ENCODE measurements at places on chromosomes 2 and 18.

DNA sequence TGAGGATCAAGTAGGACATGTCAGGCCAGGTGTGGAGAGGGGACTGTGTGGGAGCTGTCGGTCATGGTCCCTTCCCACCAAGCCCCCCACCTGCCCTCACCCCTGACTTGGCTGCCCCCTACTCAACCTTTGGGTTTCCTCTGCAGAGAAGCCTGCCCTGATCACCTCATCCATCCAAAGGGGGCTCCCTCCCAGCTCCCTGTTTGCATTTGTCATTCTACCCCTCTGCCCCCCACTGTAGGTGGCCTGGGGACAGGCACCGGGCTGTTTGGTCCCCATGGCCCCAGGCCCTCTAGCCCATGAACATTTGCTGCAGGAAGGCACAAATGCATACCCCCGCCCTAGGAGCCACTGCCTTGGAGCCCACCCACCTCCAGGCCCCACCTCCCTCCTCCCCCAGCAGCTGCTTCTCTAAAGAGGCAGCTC lies 115.0 kb downstream of the SMAD7 start:
- no peak for DNase-seq

DNA sequence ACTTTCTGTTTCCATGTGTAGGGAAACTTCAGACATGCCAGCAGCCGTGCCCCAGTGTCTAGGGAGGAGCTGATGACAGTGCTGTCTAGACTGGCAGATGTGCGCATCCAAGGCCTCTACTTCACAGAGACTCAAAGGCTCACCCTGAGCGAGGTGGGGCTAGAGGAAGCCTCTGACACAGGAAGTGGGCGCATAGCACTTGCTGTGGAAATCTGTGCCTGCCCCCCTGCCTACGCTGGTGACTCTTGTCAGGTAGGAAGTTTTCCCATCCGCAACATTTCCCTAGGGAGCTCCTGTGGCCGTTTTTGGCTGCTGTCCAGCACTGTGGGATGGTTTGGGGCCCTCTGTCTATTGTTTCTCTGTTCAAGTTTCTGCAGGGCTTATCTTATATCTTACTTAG lies 143.1 kb upstream of the TTC39C start:
- no peak for DNase-seq

DNA sequence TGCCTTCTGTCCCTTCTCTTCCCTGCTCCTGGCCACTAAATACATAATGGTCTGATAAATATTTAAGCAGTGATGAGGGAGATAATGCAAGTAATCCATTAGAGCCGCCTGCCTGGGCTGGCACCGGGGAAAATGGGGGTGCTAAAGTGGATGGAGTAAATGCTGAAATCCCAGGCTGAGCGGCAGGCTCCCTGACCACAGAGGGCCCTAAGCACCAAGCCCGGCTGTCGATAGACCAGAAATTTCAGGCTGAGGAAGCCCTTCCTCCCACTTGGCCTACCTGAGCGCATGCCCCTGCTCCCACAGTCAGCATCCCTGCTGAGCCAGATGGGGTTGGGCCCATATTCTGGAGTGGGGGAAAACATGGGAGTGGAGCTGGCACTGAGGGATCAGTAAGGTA lies 197.5 kb upstream of the SKOR2 start:
- DNase-seq, result no peak

- DNase-seq, result no peak
Measured at GRCh38 chr2:205994344-205994743, 91.6 kb downstream of the INO80D start.

GRCh38 chr18:13481820-13482617 lies 244.3 kb downstream of the FAM210A start:
- DNase-seq, result no peak

DNA sequence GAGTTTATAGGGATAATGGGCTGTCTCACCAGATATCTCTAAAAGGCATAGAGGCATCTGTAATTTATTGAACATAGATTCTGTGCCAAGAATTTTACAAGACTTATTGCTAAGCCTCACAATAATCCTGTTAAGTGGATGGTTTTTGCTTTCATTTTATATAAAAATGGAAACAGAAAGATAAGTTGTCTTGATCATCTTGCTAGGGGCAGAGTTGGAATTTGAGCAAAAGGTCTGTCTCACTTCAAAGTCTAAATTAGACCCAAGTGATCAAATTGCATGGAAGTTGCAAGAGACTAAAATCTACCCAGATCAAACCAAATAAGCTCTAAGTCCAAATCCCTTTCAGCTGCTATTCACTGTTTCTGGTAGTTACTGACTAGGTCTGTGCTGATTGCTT lies 95.3 kb upstream of the SOX11 start:
- no peak for DNase-seq

DNA sequence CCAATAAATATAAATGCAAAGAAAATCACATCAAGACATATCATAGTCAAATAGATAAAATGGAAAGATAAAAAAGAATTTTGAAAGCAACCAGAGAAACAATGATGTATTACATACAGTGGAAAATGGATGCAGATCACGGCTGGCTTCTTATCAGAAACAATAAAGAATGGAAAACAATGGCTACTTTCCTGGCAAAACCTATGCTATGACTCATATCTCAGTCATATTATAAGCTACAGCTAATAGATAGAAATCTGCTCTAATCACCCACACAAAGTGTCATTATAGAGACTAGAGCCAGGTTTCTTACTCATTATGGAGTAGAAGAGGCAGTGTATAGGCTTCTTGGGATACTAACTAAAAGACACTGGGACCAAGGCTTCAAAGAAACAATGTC lies 93.5 kb upstream of the TACR1 start:
- DNase-seq, result no peak

GRCh38 chr2:23843051-23843976 lies 83.6 kb downstream of the ATAD2B start:
- no peak for DNase-seq

- DNase-seq, result no peak
Measured at GRCh38 chr2:10475221-10475722, 27.1 kb upstream of the ODC1 start.

GRCh38 chr2:234812851-234813250 lies 139.0 kb upstream of the SH3BP4 start:
- no peak for DNase-seq

DNA sequence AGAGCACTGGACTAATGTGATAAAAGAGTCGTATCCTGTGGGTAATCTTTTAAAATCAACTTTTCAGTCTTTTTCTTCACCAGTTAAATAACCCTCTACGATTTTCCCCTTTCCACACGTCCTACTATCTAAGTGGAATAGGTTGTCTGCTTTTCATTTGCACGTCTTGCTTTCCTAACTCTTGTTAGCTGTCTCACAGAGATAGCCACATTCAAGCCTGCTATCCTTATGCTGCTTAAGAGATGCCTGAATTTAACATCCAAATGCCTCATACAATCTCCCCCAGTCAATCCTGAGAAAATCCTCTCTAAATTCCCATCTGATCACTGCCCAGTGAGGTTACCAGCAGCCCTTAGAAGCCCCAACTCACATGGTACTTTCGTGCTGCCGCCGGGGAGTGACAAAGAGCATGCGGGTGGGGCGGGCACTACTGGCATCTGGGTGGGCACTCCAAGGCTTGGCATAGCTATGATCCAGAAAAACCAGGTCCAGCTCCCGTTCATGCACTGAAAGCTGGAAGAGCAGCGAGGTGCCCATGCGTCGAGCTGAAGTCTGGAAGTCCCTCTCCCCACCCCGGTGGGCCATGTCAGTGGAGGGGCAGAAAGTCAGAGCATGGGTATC lies 1.5 kb downstream of the KANSL3 start:
- DNase-seq, result no peak

GRCh38 chr2:70546376-70546775 lies 7.2 kb downstream of the TGFA start:
- no peak for DNase-seq

DNA sequence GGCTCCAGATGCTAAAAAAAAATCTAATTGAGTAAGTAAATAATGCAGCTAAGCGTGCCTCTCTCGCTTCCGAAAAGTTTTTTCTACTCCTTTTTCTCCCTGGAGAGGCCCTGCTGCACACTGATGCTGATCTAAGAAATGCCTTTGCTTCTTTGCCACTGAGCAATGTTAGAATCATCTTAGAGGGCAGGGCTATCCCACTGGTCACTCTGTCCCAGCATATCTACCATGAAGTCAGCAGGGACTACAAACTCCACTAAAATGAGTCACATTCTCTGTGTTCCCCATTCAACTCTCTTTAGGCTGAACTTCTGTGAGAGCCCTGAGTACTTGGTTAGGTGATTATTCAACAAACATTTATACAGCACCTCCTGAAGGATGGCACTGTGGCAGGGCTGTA lies 127.6 kb upstream of the LYPD1 start:
- no peak for DNase-seq

GRCh38 chr2:171185941-171186340 lies 25.2 kb upstream of the TLK1 start:
- no peak for DNase-seq

- no peak for DNase-seq
Measured at GRCh38 chr2:45567288-45567963, 43.6 kb downstream of the SRBD1 start.

- no peak for DNase-seq
Measured at GRCh38 chr2:6972067-6972710, 55.0 kb downstream of the RNF144A start.

DNA sequence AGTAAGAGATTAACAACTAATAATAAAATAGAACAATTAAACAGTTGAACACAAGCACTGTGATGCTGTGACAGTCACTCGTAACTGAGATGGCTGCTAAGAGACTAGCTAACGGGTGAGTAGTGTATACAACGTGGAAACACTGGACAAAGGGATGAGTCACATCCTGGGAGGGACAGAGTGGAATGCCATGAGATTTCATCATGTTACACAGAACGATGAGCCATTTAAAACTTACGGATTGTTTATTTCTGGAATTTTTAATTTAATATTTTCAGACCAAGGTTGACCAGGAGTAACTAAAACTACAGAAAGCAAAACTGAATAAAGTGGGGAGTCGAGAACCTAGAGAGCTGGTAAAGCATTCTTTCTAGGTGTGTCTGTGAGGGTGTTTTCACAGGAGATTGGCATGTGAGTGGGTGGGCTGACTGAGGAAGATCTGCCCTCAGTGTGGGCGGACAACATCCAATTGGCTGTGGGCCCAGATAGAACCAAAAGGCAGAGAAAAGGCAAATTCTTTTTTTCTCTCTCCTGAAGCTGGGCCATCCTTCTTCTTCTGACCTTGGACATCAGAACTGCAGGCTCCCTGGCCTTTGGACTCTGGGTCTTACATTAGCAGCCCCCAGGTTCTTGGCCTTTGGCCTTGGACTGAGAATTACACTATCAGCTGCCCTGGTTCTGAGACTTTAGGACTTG lies 14.6 kb downstream of the TMSB10 start:
- DNase-seq, result no peak

GRCh38 chr2:46328291-46328690 lies 31.1 kb downstream of the EPAS1 start:
- no peak for DNase-seq

DNA sequence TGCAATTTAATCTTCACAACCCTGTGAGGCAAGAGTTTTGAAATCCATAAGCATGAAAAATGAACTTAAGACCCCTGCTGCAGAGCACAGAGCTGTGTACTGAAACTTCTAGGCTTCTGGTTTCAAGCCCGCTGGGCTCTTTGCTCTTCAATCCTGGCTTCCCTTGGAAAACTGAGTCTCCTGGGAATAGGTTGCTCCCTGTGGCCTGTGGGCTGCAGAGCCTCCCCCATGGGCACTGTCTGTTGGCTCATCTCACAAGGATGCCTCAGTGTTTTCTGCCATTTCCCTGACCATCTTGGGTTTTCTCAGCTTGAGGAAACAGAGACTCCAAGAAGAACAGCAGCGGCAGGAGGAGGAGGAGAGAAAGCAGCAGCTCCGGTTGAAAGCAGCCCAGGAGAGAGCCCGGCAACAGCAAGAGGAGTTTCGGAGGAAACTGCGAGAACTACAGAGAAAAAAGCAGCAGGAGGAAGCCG lies 44.5 kb downstream of the SUMO1 start:
- DNase-seq, result no peak

DNA sequence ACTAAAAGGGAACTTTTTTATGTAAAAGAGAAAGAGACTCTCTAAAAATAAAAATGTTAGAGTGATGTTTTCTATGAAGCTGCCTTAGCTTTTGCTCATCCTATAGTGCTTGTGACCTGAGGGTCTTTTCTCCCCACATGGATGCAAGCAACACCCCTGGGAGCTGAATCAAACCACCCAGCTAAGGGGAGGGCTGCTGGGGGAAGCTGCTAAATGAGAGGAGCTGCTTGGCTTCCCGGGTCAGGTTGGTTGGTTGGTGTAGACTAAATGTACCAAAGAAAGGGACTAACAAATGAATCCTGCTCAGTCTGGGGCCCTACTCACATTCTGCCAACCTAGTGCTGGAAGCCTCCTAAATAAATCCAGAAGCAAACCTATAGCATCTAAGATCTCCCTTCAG lies 35.0 kb downstream of the AFF3 start:
- no peak for DNase-seq

GRCh38 chr2:1742301-1742680 lies 2.0 kb downstream of the PXDN start:
- DNase-seq, result no peak

DNA sequence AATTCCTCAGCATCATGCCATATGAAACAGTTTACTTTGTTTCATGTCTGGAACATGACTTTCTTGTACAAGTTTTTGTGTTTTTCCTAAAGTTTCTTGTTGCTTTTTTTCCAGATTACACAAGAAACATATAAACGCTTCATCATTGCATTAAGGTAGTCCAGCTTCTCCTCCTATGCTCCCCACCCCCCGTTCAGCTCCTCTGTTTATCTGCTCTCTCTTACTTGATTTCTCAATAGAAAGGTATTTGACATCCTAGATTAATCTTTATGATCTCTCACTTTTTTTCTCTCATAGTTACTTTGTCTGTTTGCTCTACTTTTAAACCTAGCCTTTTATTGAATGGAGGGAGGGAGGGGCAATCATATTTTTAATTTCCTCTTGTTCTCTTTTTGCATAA lies 25.4 kb downstream of the SLC40A1 start:
- no peak for DNase-seq

- DNase-seq, result no peak
Measured at GRCh38 chr2:199829628-199830027, 21.4 kb downstream of the FTCDNL1 start.

DNA sequence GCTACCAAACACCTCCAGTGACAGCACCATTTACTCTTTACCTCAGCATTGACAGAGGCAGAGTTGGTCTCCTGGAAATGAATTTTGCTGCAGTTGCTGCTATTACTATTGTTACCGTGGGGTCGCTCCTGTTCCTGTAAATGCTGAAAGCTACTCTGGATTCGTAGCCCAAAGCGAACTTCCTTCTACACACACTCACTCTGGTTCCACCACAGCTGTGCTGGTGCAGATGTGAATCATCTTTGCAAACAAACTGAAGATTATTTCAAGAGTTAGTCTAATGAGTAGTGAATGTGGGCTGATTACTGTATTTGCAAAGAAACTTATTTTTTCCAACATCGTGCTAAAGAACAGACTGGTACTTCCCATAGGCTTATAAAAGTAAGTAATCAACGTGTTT lies 304.0 kb downstream of the LPIN1 start:
- no peak for DNase-seq

- DNase-seq, result no peak
Measured at GRCh38 chr2:174176898-174177297, 71.4 kb downstream of the OLA1 start.

Measured in NCI-H524 treated with DMSO at 0.1 percent for 48 hours (cell line).